Renal cortical epithelial cell (primary cell): ENCODE measurements at places on chromosomes 16 and 17.
A peak's percentile ranks its signal among the peaks of the same experiment; 100 is the strongest.

- no peak for DNase-seq
These were observed 93.9 kb downstream of the CEP112 start for GRCh38 chr17:66098040-66098439.

- peak; percentile 85 for DNase-seq
These were observed 16.3 kb upstream of the AURKB start for GRCh38 chr17:8226536-8227237.

DNA sequence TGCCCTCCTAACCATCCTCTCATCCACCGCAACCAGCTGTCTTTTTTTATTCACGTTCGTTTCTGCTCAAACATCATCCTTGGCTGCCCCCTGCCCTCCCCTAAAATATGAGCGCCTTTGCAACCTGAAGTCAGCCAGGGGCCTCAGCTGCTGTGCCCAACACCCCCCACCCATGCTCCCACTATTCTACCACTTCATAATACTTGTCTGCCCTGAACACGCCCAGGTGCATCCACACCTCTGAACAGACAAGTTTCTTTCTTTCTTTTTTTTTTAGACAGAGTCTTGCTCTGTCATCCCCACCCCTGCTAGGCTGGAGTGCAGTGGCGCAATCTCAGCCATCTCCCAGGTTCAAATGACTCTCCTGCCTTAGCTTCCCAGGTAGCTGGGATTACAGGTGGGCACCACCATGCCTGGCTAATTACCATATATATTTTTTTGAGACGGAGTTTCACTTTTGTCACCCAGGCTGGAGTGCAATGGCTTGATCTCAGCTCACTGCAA lies 26.9 kb downstream of the CEP295NL start:
- DNase-seq = no peak

GRCh38 chr16:8855051-8855786 lies 13.6 kb downstream of the CARHSP1 start:
- DNase-seq = no peak

- DNase-seq = no peak
These were observed 110.3 kb downstream of the CYB561 start for GRCh38 chr17:63335831-63336230.

DNA sequence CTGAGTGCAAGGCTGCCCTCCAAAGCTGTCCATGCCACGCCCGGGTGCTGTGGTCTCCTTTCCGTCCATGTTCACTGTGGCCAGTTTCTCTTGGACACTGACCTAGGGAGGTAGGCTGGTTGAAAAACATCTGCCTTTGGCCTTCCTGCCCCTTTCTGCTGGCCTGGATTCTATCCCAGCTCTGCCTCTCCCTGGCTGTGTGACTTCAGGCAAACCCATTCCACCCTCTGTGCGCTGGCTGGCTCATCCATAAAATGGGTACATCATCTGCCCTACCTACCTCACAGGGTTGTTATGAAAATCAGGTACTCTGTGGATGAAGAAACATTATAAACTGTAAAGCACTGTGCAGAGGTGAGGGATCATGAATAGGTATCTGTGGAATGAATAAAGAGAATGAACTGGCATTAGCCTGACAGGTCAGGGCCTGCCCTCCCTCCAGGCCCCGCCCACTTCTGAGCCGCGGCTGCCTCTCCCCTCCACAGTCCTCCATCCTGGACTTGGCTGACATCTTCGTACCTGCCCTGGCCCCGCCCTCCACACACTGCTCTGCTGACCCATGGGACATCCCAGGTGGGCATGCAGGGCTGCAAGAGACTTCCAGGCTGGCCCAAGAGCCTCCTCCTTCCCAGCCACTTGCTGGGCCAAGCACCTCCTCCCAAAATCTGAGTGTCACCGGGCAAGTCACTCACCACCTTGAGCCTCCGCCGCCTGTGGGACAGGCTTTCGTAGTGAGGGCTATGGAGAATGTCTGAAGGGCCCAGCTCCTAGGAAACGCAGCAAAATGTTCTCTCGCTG lies 7.0 kb upstream of the SPATA20 start:
- DNase-seq = no peak

GRCh38 chr17:56009795-56010651 lies 143.3 kb upstream of the ANKFN1 start:
- DNase-seq = no peak

DNA sequence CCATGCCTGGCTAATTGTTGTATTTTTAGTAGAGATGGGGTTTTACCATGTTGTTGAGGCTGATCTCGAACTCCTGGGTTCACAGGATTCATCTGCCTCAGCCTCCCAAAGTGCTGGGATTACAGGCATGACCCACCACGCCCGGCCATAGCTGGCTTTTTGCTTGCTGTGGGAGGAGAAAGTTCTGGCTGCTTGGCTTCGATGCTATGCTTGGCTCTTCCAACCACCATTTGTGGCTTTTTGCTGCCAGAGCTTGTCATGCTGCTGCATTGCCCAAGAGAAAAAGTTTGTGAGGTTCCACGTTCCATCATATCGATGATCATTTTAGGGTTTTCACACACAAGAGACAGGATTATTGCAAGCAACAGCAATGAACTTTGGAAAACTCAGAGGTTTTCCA lies 16.2 kb downstream of the BMERB1 start:
- no peak for DNase-seq

- DNase-seq = peak; percentile 93
These were observed 1.2 kb downstream of the SNTB2 start for GRCh38 chr16:69188236-69188549.

DNA sequence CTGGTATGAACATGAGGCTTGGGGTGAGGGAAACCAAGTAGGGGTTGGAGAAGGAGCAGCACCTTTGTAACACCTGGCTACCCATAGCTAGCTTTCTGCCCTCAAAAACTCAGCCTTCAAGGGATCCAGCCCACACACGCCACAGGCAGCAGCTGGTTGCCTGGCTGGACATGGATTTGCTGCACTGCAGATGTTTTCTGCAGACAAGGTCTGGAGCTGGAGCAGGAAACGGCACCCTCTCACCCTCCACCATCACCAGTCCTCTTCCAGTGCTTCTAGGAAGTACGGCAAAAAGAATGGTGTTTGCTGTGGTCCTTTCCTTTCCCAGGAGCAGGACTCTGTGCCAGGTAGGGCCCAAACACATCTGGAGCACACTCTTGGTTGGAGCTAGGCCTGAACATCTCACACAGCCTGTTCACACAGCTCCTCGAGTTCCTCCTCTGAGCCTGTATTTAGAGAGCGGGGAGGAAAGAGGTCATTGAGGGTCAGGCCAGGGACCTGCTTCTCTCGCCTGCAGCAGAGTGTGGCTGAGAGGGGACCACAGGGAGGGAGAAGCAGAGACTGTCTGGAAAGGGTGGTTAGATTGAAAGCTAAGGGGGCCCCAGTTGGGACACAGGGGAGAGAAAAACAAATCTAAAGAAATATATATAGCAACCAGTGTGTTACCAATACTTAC lies 2.7 kb upstream of the SUPT4H1 start:
- DNase-seq = no peak

GRCh38 chr17:40534371-40535189 lies 30.7 kb downstream of the CCR7 start:
- no peak for DNase-seq

DNA sequence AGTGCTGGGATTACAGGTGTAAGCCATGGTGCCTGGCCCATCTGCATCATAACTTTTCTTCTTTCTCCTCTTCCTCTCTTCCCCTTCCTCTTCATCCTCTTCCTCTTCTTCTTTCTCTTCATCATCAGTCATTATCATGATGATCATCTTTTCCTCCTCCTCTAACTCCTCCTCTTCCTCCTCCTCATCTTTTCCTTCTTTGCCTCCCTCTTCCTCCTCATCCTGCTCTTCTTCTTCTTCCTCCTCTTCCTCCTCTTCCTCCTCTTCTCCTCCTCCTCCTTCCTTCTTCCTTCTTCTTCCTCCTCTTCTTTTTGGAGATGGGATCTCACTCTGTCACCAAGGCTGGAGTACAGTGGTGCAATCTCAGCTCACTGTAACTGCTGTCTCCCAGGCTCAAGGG lies 62.5 kb downstream of the SOCS1 start:
- no peak for DNase-seq

DNA sequence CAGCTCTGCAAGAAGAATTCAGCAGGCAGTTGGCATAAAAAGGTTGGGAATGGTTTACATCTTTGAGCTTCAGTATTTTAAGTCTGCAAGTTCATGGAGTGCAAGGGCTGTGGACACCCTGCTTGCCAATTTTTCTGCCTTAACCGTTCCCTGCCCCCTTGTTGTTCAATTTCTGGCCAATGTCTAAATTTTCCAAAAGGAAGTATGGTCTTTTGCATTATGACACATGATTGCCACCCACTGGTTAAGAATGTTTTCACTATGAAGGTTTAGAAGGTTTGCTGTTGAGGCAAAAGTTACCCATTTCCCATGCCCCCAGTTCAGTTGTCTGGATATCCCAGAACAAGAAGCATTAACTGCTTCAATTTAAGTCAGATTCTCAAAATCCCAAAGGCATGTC lies 441.9 kb downstream of the CDH13 start:
- DNase-seq = peak; percentile 24

GRCh38 chr17:68602289-68602688 lies 1.1 kb upstream of the FAM20A start:
- DNase-seq = no peak

DNA sequence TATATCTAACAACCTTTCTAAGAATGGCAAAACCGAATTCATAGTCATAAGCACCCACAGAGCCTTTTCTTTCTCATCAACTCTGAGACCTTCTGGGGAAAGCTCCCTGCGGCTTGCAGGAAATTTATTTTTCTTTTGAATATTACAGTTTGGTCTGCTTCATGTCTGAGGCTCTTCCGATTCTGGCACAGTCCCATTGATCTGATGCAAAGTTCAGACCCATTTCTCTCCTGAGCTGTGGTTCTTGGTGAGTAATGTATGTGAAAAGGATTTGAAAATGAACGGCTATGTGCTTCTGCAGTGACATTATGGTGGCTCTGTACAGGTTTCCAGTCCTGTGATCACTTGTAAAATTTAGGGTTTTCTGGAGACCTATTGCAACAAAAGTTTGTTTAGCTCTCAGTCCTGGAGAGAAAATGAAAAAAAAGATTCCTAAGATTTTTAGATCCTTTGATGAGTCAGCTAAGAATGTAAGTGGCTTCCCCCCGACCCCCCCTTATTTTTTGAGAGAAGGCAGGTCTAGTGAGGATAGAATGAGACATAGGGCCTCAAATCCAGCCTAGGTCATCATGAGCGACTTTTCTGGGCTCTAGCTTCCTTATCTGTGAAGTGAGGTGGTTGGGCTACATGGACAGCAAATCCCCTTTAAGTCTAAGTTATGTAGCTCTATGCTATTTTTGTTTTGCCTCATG lies 4.6 kb downstream of the GAN start:
- DNase-seq = peak; percentile 66

- peak; percentile 54 for DNase-seq
These were observed 16.8 kb upstream of the ATF7IP2 start for GRCh38 chr16:10368969-10369551.

DNA sequence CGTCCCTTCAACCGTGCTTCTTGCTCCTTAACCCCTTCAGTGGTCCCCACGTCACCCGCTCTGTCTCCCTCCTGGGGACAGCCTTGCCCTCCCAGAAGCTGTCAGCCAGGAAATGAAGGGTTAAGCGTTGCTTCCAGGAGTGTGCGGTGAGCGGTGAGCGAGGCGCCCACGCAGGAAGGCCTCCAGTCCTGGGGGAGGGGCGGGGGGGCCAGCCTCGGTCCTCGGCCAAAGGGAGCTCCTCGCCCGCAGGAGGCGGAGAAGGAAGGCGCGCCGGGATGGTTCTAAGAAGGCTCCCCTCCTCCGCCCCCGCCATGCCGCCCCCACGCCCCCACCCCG lies 2.3 kb downstream of the RBFOX3 start:
- no peak for DNase-seq

- no peak for DNase-seq
These were observed 210.6 kb downstream of the ZNF423 start for GRCh38 chr16:49645263-49645662.

GRCh38 chr17:44345454-44346026 lies 438 bp downstream of the GRN start:
- peak; percentile 75 for DNase-seq

DNA sequence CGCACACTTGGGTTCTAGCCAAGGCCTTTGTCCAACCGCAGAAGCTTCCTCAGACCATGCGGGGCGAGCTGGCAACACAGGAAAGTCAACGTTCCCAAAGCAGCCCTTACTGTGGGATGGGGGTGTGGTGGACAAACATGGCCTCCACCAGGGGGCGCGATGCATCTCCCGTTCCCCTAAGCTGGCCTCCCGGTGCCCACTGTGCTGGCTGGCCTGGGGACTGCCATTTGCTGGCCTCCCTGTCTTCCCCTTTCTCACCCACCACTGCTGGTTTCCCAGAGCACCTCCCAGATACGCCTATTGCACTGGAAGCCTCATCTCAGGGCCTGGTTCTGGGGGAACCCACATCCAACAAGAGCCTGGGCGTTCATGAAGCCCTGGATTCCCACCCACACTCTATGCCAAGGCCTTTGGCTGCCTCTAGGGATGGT lies 145.3 kb downstream of the IRF8 start:
- DNase-seq = no peak

GRCh38 chr16:89921702-89922476 lies 1.3 kb upstream of the TUBB3 start:
- DNase-seq = peak; percentile 88

DNA sequence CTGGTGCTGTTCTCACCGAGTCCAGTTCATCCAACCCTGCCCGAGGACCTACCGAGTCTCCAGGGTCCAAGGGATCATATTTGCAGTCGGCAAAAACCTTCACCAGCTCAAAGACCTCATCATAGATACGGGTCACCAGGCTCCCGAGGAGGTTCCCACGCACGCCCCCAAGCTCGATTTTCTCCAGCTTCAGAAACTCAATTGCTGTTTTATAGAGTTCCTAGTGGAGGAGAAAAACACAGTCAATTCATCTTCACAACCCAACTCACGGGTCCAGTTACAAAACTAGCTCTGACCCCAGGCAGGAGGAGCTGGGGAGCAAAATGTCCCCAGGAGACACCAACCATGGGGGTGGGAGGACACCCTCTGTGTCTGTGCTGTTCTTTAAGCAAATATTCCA lies 10.2 kb downstream of the DNAH17 start:
- no peak for DNase-seq

DNA sequence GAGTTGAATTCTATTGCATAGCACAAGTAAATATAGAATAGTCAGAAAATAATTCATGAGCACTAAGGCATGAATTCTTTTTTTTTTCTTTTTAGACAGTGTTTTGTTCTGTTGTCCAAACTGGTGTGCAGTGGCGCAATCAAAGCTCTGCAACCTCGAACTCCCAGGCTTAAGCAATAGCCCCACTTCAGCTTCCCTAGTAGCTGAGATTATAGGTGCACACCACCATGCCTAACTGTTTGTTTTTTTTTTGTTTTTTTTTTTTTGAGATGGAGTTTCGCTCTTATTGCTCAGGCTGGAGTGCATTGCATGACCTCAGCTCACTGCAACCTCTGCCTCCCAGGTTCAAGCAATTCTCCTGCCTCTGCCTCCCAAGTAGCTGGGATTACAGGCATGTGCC lies 16.6 kb downstream of the TUBD1 start:
- no peak for DNase-seq

GRCh38 chr16:48435906-48436305 lies 50.7 kb upstream of the SIAH1 start:
- DNase-seq = no peak

DNA sequence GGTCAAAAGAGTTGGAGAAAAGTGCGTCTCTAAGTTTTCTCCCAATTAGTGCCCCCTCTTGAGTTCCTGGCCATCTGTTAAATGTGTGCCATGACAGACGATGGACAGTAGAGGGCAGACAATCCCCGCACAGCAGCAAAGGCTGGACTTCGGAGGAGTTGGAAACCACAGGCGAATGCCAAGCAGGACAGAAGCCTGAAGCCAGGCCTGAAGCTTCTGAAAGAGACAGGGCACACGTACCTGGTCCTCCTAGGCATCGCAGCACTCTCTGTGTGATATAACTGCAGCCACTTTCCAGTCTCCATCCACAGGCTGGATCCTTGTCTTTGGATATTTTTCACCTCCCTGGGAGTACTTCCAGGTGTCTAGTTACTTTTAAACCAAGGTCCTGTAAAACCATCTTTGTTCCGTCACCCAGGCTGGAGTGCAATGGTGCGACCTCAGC lies 14.5 kb downstream of the C17orf100 start:
- peak; percentile 77 for DNase-seq
